ENCODE measurements at places on chromosomes 7 and 10.

GRCh38 chr10:77062381-77062780, 575.2 kb downstream of the KCNMA1 start:
- no peak for DNase-seq

DNA sequence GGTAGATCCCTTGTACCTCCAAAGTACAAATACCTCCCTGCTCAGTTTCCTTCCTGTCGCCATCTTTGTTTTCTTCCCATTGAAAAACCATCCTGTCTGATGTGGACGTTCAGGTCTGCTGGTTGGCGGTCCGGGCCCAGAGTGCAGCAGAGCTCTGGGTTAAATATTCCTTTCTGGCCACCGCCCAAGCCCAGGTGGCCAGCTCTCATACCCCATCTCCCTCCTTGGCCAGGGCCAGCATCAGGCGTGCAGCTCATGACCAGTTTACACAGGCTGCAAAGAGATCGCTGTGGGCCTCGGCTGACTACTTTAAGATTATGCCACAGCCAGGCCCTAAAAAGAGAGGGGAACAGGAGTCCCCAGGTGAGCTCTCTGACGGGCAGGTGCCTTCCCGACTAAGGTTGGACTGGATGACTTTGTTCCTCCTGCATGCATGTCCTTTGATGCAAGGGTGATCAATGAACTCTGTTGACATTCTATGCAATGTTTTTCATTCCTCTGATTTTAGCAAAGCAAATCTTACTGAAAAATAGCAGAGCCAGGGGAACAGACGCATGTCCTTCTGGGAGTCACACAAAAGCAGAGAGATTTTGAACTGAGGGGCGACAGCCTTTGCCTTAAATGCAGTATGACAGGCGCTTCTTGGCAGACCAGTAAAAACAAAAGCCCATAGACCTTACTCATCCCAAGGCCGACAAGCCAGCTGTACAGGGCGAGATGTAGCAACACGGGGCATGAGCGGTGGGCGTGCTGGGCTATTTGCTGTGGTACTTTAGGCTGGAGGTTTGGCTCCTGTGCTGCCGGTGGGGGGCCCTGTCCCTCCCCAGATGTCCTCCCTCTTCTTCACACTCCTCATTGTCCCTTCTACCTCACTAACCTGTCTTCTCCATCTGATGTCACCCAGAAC, 33.3 kb upstream of the SH2B2 start:
- DNase-seq: no peak

GRCh38 chr10:102752266-102752930, 8.7 kb downstream of the WBP1L start:
- DNase-seq: no peak

DNA sequence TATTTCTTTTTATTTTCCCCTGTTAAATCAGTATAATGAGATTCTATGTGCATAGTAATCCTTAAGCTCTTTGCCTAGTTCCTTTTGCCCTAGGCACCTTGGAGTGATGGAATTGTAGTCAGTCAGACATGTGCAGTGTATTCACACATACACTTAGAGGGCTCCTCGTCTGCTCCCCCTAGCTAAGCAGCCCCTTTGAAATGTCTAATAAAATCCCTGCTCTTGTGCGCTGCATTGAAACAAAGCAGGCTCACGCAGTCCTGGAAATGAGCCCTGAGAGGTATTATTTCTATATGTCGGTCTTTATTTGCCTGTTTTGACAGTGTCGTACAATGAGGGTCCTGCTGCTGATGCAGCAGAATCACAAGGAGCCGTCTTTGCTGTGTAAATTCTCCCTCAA, 258.7 kb downstream of the AUTS2 start:
- no peak for DNase-seq

GRCh38 chr7:45054442-45054841, 34.3 kb downstream of the NACAD start:
- DNase-seq: no peak

DNA sequence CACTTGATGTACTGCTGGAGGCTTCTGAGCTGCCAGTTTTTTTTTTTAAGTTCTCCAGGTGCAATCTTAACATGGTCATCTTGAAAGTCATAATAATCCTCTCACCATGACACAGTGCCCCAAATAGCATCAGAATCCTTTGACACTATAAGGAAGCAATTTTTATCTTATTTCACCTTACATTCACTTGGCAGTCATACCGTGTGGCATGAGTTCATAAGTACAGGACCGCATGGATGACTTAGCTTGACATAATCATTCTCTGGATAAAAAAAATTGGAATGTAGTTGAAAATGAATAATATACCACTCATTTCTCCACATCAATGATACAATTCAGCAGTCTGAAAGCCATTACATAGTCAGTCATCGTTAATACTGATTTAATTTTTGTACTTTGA, 25.6 kb upstream of the TMEM196 start:
- DNase-seq: no peak

DNA sequence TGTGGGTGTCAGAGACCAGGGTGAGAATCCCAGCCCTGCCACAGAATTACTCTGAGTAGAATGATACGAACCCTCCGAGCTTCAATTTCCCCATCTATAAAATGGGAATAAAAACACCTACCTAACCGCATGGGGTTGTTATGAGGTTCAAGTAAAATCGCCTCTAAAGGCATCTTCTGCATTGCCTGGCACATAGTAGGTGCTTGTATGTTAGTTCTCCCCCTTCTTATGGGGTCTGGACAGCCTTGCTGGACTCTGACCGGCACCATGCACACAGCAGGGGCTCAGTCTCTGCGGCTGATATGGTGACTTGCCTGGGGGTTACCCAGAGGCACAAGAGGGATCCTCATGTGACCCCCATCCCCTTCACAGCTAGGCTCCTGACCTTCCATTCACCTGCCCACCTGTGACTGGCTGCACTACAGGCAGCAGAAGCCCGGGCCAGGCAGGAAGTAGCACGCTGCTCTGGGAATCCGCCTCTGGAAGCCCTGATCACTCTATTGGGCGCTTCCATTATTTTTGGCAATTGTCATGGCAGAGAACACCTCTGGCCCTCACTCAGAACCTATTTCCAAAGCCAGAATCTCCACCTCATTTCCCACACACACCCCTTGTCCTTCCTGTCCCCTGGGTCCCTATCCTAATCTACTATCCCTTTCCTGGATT, 6.0 kb downstream of the SH3PXD2A start:
- no peak for DNase-seq

DNA sequence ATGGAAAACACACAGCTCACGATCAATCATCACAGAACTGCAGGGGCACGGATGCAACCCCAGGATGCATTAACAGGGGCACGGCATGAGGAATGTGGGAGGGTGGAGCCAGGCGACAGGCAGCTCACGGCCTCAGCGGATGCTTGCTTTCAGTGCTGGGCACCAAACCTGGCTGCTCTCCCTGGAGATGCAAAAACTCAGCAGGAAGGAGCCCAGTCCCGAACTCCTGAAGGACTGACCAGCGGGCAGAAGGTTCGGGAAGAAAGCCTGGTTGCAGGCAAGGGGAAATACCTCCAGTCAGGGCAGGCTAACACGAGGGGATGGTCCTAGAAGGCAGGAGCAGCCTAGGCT, 66.8 kb downstream of the CHST15 start:
- DNase-seq: no peak

DNA sequence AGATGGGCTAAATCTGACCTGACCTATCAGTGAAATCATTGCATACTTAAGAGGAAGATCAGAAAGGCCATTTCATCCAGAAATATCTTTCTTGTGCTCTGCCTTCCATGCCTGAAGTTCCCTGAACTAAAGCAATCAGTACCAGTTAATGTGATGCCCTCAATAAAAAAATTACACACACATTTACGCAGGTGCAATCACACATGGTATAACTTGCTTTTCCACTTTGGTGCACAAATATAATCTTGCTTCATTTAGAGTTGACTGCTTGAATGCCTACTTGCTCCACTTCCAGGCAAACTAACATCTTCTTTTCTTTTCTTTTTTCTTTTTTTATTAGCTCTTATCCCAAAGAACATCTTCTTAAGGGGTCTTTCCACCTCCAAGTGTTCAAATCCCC, 58.3 kb upstream of the KIF5B start:
- no peak for DNase-seq

GRCh38 chr7:120731271-120731670, 126.7 kb downstream of the TSPAN12 start:
- DNase-seq: no peak

- no peak for DNase-seq
Measured at GRCh38 chr10:23338155-23338828, 6.3 kb downstream of the C10orf67 start.
